Hepatic stellate cell (primary cell): ENCODE measurements at places on chromosomes 6 and 20.

GRCh38 chr6:44076356-44077213 is 50.7 kb downstream of the MRPL14 start:
- no peak for DNase-seq

DNA sequence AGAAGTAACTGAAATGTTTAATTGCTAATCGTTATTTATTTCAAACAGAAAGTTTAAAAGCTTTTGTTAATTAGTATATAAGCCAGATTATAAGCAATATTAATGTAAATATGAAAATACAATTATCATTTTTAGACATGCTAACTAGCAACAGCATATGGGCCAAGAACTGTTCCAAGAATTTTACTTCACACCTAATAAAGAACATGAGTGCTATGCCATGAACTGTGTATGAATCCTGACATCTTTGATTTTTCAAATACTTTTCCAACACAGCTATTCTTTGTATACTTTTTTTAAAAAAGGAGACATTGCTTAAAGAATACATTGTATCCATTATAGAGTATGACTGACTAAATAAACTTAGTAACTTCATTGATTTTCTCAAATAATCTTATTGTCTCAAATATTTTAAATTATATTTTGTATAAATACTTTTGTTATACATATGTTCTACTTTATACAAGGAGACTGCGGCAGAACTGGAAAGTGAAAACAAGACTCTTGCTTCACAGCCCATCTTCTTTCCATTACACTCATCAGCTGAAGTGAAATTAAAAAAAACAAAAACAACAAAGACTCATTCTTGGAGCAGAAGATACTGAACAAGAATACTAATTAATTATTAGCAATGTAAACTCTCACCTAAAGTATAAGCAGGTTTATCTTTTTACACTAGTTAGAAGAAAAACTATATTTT is 89.9 kb downstream of the EPHA7 start:
- no peak for DNase-seq

DNA sequence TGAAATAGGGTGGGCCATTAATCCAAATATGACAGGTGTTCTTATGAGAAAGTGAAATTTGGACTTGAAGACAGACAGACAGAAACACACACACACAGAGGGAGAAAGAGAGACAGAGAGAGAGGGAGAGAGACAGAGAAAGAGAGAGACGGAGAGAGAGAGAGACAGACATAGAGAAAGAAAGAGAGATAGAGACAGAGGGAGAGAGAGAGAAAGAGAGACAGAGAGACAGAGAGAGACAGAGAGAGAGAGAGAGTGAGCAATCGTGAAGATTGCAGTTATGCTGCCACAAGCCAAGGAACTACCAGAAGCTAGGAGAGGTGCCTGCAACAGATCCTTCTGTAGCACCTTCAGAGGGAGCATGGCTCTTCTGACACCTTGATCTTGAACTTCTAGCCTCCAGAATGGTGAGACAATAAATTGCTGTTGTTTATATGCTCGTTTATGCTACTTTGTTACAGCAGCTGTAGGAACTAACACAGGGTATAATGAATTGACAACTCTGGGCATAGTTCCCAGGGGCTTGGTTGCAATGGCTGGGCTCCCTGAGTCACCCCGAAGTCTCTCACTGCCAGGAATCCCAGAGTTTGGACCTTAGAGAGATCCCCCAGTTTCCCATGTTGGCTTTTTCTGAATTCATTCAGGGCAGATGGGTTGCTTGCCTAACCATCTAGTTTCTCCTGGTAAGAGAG is 44.7 kb upstream of the ECI2 start:
- no peak for DNase-seq

DNA sequence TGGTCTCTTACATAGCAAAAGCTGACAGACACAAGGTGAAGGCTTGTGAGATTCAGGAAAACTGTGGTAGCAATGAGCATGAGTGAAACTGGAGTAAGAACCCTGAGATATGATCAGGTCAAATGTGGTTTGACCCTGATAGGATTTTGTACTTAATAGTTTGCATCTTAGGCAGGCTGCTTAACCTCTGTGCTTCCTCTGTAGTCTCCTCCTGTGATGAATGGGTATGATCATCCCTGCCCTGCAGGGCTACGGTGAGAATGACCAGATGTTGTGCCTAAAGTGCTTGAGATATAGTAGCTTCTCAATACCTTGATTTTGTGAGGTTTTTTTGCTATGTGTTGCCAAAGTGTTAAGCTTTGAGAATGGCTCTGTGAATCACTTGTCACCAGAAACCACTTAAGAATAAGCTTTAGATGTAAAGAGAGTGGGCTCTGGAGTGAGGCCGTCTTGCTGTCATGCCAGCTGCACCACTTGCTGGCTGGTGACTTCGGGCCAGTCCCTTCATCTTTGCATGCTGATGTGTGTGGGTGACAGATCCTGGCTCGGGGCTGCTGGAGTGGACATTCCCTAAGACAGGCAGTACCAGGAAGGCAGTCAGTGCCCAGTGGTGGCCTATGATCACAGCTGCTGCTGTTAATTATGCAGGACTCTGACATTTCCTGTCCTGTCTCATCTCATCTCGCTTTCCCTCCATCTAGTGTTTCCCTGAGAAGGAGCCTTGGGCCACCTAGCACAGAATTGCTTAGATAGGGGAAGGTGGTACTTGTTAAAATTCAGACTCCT is 254.7 kb downstream of the NFATC2 start:
- no peak for DNase-seq

- DNase-seq, result no peak
Observed at GRCh38 chr20:36105711-36106226, 48.8 kb upstream of the EPB41L1 start.

DNA sequence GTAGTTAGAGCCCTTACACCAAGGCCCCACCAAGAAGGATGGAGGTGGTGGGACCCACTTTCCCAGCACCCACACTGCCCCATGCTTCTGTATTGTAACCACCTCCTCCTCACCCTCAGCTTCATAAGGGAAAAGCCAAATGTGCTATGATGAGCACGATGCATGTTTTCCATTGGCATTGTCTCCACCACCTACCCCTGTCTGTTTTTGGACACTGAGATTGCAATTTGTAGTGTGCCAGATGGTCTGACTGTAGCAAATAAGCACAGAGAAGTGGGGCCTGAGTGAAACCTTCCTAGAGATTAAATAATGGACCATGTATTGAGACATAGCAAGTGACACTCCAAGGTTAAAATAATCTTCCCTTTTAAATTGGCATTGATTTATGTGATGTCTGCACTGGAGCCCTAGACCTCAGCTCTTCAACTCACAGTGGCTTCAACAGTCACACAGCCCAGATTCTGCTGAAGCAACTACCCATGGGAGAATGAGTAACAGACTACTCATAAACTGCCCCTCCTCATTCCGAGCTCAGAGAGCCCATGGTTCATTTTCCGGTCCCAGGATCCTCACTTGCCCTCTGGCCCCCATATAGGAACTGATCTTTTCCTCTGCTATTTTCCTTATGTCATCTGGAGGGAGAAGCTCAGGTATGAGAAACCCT is 177.9 kb downstream of the COL9A1 start:
- peak; percentile 37 for DNase-seq

DNA sequence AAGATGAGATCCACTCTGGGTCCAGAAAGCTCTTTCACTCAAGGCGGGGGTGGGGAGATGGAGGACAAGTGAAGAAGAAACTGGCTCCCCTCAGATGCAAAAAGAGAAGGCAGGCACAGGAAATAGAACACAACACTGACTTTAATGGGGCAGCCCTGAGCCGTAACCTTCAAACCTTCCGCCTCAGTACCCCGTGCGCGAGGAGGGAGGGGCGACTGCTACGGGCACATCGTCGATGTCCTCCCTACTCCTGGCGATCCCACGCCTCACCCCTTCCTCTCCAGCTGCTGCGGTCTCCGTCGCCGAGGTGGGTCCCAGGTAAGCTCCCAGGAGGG is 3.9 kb downstream of the SPEF1 start:
- DNase-seq, result no peak

- DNase-seq, result no peak
Observed at GRCh38 chr6:142265476-142265875, 36.3 kb upstream of the ADGRG6 start.

- DNase-seq, result no peak
Observed at GRCh38 chr20:54633374-54634355, 158.3 kb downstream of the DOK5 start.

DNA sequence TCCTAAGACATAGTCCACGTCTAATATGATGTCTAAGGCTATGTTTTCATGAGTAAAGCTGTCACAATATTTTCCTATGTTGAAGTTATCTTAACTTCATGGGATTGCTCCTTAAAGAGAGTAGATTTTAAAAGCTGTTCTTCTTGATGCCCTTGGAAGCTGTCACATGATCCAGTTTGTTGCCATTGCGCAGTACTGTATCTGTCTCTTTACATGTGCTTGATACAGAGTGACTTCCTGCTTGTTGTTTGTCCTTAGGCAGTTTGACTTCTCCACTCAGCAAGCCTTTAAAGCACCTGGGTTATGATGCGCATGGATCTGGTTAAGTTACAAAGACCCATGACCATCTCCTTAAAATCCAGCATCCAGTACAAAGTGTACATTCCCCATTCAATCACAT is 85.4 kb downstream of the CDYL start:
- no peak for DNase-seq

DNA sequence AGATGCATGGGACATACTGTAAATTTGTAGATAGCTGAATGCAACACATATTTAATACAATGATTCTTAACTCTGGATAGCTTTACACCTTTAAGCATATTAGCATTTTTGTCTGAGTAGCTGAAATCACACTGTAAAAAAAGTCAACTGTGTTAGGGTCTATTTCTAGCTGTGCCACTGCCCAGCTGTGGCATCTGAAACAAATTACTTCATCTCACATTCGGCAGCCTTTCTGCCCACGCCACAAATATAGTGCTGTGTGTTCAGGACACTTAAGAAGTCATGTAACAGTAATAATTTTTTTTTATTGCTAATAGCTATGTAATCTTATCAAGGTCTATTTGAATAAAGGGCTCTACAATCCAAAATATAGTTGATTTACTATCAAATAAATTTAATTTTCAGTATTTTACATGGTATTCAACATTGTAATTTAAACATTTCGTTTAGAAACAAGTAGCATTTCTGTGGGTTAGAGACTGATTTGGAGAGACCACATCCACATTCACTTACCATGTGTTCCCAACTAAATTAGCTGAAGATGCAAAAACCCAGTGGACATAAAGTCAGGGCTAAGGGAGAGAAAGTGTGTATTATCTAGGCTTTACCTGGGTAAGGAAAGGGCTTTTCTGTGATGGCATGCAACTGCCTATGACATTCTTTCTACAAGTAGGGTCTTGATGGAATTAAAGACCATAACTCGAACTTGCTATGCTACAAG is 276.7 kb downstream of the PLCB1 start:
- DNase-seq, result no peak

GRCh38 chr20:36862857-36863668 is 12.9 kb upstream of the TLDC2 start:
- no peak for DNase-seq

DNA sequence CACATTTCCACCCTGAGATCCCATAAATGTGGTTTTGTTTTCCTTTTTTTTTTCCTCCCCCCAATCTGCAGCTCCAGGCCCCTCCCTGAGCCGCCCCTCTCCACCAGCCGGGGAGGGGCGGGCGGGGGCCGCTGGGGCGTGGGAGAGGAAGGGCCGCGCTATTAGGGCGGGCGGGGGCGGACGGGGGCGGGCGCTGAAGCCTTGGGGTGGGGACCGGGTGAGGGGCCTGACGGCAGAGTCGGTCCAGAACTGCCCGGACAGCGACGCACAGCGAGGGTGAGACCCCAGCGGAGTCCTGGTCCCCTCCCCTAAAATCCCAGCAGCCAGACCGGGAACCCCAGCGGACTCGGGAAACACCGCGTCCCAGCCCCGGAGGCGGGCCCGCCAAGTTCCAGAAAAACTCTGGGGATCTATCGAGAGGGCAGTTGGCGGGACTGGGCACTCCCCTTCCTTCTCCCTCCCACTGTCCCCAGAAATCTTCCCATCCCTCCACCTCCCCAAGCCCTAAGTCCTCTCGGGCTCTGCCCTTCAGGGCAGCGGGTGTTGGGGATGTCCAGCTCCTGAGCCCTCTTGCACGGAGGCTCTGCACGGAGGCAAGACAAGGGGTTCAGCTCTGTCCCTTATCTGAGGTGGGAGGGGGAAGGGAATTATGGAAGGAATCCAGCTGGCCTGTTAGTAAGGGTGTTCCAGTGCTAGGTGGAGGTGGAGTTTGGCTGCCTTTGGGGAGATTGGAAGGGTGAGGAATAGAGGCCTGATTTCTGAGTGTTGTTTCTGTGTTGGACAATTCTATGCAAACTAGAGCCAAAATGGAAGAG is at the start of gene PRICKLE4:
TSS of gene PRICKLE4 (plus strand) at position 232 of the 815 bp plus-strand sequence. CDS start 2,692 bp downstream, outside the sequence.
- DNase-seq, result peak; percentile 50

DNA sequence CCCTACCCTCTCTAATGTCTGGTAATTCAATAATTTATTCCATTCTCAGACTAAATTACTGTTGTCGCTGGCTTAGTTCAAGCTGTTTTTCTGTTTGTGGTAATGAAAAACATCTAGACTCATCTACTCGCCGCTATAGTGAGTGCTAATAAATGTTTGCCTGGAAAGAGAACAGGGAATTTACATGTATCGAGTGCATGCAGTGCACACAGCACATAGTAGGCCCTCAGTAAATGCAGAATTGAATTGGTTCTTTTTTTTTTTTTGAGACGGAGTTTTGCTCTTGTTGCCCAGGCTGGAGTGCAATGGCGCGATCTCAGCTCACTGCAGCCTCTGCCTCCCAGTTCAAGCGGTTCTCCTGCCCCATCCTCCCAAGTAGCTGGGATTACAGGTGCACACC is 7.7 kb upstream of the NSFL1C start:
- DNase-seq, result no peak

DNA sequence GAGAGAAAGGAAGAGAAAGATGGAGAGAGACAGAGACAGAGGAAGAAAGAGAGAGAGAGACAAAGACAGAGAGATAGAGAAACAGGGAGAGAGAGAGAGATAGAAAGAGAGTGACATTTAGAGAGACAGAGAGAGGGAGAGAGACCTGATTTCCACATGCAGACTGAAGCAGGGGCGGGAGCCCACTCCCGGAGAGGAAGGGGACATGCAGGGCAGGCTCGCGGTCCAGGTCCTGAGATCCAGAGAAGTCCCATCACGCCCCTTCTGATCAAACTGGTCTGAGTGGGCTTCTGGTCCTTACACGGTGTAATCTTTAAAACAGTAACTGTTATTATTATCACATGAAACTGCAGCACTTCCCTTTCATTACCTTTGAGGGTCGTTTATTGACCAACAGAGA is 62.2 kb downstream of the PHACTR3 start:
- no peak for DNase-seq

DNA sequence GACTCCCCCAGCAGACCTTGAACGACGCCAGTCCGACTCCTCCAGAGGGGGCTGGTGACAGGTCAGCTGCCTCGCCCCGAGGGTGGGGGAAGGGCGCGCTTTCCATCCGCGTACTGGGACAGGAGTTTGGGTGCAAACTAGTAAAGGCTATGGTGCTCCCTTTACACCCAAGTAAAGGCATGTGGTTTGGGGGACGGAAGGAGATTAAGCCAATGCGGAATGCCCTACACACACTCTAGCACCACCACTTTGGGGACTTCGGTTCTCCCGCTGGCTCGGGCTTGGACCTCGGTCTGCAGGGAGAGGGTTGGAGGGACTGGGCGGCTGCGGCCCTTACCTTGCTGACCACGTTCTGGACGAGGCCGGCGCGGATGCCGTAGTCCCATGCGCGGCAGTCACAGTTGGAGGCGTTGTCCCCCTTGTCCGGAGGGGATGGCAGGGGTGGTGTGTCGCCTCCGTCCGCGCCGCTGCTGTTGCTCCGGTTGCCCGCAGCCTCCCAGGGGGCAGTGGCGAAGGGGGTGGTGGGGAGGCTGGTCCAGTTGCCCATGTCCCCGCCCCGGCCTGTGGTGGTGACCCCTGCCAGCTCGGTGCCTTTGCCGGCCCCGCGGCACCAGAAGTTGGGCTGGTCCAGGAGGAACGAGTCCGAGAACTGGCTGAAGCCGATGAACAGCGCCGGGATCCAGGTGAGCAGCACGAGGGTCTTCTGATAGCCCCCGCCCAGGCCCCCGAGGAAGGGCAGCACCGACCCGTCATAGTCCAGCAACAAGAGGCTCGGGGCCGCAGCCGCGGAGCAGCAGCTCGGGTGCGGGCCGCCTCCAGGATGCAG is 1.1 kb downstream of the SLC22A23 start:
- peak; percentile 18 for DNase-seq
